ENCODE measurements at places on chromosomes 2 and 18.

GRCh38 chr2:18566145-18566769 lies 5.8 kb upstream of the RDH14 start:
- no peak for DNase-seq

DNA sequence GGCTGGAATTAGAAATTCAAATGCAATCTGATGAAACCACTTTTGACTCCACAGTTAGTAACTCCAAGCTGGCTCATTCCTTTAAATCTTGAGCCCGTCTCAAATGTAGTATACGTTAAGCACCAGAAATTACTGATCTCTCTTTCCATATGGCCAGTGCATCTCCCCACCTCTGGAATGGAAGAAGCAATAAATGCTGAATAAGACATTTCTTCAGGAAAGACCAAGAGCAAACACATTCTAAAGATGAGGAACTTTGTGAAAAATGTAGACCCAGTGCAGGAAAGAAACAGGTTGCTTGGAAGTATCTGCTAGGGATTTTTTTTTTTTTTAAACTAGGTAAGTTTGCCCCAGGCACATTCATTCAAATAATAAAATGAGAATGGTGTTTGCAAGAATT lies 143.1 kb upstream of the FBXO11 start:
- DNase-seq, result no peak

DNA sequence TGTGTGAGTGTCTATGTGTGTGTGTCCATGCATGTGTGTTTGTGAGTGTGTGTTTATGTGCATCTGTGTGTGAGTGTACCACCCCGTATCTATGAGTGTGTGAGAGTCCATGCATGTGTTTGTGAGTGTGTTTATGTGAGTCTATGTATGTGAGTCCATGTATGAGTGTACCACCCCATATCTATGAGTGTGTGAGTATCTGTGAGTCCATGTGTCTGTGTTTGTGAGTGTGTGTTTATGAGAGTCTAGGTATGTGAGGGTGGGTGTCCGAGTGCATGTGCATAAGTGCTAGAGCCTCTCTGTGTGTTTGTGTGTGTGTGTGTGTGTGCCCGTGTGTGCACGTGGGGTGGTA lies 86.0 kb upstream of the ATG16L1 start:
- DNase-seq, result no peak

- no peak for DNase-seq
These were observed 91.5 kb downstream of the SETBP1 start for GRCh38 chr18:44771956-44772917.

DNA sequence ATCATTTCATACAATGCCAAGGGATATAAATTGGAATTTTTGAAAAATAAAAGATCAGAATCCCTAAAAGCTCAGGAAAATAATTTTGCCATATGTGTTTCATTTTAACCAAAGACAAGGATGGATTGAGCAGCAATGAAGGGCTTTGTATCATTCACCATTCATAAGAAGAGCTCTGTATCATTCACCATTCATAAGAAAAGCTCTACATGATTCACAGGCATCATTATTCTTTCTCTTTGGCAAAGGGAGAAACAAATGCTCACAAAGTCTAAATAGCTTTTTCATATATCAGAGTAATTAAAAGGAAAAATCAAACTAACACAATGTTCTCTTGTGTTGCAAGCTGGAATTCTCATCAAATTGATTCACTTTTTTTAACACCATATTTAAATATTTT lies 169.1 kb upstream of the MC4R start:
- no peak for DNase-seq

DNA sequence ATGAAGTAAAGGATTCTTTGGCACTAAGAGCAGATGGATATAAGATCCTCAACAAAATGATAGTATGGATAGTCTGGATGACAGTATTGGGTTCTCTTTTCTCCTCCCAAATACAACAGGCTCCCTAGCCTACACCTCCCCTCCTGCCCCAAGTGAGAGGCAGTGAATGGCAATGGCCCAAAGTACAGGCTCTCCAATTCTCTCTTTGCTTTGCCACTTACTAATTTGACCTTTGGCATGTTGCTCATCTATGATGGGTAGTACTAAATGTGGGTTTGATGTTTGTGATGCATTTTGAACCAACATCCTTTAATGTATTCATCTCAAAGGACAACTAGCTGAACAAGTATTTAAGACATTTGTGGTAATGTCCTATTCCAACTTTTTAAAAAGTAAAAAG lies 65.9 kb downstream of the EIF5B start:
- DNase-seq, result no peak

DNA sequence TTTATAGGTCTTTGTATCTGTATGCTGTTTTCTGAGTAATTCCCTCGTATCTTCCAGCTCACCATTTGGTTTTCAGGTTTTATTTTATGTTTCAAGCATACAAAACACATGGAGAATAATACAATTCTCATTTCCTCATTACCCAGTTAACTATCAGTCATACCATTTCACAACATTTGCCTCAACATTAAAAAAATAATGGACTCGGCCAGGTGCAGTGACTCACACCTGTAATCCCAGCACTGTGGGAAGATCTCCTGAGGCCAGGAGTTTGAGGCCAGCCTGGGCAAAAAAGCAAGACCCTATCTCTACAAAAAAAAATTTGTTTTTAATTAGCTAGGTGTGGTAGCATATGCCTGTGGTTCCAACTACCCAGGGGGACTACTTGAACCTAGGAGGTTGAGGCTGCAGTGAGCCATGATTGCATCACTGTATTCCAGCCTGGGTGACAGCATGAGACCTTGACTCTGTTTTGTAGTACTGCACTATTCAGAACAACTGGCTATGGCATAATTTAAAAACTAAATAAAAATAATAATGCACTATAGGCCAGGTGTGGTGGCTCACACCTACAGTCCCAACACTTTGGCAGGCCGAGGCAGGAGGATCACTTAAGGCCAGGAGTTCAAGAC lies 20.3 kb downstream of the NPC1 start:
- DNase-seq, result no peak
